ENCODE measurements at places on chromosomes 11 and 22.

DNA sequence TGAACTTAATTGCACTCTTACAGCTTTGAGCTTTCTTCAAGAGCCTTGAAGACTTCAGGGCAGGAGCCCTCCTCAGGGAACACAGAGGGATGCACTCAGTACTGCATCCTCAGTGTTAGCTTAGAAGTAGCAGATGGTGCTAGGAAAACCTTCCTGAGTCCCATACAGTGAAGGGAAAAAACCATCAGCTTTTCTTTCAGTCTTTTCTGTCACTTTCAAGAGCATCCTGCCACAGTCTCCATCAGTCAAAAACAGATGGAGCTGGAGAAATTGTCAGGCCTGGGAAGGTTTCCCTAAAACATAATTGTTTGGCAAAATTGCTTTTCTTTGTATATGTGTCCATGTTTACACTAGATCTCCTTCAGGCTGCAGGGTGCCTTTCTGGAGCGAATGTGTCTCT is 384.1 kb downstream of the NELL1 start:
- DNase-seq: no peak

DNA sequence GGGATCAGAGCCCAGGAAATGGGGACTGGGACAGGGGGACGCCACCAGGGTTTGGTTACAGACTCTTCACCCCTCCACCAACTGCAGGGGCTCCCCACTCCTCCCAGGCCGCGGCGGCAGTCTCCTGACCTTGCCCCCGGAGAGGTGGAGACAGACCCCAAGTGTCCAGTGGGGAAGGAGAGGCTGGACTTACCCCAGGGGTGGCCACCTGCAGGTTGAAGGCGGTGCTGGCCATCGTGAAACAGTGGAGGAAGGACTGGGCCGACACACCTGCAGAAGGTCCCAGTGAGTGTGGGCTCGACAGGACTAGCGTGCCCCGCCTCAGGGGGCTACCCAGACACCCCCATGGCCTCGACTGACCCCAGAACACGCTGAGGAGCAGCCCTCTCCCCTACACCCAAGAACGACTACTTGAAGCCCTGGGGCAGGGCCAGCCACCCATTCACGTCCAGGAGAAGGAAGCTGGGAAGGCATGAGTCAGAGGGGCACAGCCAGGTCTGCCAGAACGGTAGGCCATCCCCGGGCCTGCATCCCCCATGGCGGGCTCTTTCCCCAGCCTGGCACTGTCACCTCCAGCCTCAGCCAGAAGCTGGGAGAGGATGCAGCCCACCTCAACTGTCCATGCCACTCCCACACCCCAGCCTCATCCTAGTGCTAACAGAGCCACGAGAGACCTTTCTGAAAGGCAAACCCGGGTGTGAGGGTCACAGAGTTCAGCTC is 2.3 kb downstream of the GATD1 start:
- DNase-seq: no peak

DNA sequence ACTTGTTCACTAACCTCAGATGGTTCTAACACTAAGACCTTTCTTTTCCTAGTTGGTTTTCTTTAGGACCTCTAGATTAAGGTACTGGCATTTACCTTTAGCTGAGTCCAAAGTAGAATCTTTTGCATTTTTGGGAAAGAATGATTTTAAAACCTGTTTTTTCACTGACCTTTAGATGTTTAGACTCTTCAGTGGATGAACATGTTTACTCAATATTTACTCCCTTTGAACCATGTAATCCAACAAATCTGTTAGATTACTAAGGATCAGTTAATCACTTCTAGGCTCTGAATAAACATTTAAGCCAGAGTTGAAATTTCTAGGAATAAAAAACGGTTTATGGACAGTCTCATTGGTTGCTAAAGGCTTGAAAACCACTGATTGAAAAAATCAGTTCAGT is 6.2 kb downstream of the TMEM135 start:
- no peak for DNase-seq

DNA sequence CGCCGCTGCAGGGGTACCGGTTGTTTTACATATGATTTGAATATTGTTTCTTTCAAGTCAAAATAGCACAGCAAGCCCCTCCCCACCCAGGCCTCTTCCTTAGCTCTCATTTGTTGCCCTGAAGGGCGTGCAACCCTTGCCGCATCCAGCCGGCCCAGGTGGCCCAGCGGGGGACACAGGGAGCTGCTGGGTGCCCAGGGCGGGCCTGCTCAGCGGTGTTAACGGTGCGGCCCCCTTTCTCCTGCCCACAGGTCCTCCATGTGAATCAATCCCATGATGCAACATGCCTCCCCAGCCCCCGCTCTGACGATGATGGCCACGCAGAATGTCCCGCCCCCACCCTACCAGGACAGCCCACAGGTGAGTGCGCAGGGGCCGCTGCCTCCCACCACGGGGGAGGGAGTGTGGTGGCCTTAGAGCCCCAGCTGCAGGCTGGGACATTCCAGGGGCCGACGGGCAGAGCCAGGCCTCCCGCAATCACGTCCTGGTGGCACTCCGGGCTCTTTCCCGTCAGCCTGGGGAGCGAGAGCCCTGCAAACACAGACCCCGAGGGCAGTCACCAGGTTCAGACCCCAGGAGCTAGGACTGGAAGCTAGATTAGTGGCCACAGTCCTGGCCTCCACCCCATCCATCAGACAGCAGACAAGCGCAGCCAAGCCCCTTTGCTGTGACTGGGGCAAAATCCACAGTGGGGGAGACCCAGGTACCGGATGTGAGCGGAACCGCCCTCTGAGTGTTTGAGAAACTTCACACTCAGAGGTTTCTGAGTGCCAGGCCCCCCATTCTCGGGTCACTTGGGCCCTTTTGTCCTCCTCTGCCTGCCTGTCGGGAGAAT is 144.8 kb downstream of the FEZ1 start:
- DNase-seq: no peak

GRCh38 chr11:10265936-10266335 is 28.1 kb downstream of the SBF2 start:
- no peak for DNase-seq

GRCh38 chr11:123268156-123268555 is 73.1 kb upstream of the CLMP start:
- DNase-seq: no peak

DNA sequence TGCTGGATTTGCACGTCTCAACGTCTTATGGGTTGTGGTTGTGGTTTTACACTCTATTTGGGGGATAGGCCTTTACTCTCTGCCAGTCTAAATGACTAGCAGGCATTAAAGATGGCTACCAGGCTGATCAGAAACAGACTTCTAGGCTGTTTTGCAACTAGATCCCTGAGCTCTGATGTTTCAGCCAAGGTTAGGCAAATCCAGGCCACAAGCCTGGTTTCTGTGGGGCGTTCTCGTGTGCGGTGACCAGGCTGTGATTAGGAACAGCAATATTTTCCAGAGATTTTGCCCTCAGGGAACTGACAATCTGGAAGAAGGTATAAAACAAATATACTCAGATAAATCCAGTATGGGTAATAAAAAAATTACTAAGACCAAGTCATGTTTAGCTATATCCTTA is 502.4 kb downstream of the INSC start:
- no peak for DNase-seq

- DNase-seq: no peak
Observed at GRCh38 chr11:69007975-69008381, 5.1 kb downstream of the MRGPRF start.

DNA sequence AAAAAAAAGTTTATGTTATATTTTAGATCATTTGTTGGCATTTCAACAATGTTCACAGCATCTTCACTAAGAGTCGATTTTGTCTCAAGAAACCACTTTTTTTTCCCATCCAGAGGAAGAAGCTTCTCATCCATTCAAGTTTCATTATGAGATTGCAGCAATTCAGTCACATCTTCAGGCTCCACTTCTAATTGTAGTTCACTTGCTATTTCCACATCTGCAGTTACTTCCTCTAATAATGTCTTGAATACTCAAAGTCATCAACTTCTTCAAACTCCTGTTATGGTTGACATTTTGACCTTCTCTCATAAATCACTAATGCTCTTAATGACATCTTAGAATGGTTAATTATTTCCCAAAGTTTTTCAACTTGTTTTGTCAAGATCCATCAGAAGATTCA is 61.3 kb upstream of the CHORDC1 start:
- DNase-seq: no peak

DNA sequence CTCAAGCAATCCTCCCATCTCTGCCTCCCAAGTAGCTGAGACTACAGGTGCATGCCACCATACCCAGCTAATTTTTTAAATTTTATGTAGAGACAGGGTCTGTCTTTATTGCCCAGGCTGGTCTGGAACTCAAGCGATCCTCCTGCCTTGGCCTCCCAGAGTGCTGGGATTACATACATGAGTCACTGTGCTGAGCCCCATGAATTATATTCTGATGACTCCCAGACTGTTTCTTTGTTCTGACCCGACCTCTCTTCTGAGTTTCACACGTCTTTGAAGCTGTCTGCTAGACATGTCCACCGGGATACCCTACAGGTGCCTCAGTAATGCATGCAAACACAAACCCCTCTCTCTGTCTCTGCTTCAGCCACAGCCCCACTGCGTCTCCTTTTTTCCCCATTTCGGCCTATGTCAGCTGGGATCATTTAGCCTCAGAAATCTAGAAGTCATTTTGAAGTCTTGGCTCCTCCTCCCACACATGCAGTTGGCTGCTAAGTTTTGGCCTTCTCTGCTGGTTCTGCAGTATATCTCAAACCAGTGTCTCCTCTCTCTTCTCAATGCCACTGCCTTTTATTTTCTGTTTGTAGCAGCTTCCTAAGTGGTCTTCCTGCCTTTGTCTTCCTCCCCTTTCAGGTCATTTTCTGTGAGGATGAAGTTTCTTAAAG is 4.8 kb downstream of the VPS26B start:
- DNase-seq: no peak

- no peak for DNase-seq
Observed at GRCh38 chr22:23070418-23071229, at the start of gene GNAZ. Gene GNAZ, plus strand, starts transcription at chr22:23070519. Its CDS starts 25,177 bp downstream, at chr22:23095696.

- DNase-seq: no peak
Observed at GRCh38 chr11:82892611-82893169, 7.5 kb downstream of the PRCP start.

DNA sequence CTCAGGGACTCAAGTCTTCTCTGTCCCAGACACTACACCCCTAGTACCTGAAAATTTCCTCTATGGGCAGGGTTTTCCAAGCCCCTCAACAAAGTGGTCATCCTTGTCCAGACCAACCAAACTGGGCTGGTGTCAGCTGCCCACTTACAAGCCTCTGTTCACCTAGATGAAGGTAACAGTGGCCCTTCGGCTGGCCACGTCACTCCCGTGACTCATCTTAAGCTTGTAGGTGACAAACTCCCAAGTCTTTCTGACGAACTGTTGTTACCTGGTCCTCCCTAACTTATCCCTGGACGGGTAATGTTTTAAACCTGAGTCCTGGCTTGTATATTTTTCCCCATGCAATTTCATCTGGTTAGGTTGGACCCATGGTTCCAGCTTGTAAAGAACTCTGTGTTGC is 4.7 kb downstream of the CXCR5 start:
- no peak for DNase-seq

Data from NCI-H2029 treated with DMSO at 0.1 percent for 48 hours (cell line).